ENCODE measurements at places on chromosomes 4 and X. TPM values are rescaled to one million over a fixed set of nuclear protein-coding genes. Genes with fewer than 3 reads are reported as not detected.

Gene ADGRG2
- 0.09 TPM for total RNA-seq

Gene STOX2
- total RNA-seq = 10.0 TPM

Gene DRD5
- not detected for total RNA-seq

Gene TAF7L
- total RNA-seq = not detected
